ENCODE measurements at places on chromosomes 12 and 14. TPM values are rescaled to one million over a fixed set of nuclear protein-coding genes. Genes with fewer than 3 reads are reported as not detected.

Gene FOXA1
- not detected for total RNA-seq

DNA sequence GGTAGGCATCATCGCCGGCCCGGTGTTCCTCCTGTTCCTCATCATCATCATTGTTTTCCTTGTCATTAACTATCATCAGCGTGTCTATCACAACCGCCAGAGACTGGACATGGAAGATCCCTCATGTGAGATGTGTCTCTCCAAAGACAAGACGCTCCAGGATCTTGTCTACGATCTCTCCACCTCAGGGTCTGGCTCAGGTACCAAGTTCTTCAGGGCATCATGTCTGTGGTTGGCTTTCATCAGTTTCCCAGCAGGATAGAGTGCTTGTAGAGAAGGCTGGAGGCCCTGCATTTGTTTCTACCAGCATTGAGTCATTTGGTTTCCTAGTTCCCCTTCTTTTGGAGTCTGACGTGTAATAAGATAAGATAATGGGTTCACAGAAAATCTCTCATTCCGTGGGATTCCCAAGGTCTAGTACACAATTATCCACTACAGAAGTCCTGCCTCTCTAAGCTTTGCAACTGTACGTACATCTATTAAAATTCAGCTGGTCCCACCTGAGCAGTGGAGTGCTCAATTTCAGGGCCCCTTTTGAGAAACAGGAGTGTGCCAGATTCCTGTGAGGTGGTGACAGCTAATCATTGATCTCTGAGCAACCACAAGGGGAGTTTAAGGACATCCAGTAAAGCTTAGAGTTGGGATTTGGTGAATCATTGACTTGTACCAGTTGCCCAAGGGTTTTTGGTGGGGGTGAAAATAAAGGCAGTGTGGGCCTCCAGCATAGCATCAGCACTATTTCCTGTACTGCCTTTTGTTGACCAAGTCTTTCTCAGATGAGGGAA lies 25.1 kb downstream of the ACVR1B start:
- DNase-seq = no peak

- DNase-seq = no peak
These were observed 119.8 kb upstream of the CPM start for GRCh38 chr12:69052613-69053408.

Gene ERGIC2
- 29.4 TPM for total RNA-seq

DNA sequence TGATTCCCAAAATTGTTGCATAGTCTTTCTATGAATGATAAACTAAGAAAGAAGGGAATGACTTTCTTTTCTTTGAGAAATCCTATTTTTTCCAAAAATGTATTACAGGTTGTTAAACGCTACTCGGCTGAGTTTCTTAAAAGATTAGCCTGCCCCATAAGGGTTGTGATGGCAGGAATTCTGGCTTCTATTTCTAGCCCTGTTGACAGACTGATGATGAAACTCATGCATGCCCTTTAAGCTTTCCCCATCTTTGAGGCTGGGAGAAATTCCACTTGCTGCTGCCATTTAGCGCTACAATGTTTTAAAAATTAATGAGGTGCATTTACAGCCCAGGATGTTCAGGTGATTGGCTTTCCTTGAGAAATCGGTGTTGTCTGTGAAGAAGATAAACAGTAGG lies 33.2 kb upstream of the RASSF3 start:
- no peak for DNase-seq

DNA sequence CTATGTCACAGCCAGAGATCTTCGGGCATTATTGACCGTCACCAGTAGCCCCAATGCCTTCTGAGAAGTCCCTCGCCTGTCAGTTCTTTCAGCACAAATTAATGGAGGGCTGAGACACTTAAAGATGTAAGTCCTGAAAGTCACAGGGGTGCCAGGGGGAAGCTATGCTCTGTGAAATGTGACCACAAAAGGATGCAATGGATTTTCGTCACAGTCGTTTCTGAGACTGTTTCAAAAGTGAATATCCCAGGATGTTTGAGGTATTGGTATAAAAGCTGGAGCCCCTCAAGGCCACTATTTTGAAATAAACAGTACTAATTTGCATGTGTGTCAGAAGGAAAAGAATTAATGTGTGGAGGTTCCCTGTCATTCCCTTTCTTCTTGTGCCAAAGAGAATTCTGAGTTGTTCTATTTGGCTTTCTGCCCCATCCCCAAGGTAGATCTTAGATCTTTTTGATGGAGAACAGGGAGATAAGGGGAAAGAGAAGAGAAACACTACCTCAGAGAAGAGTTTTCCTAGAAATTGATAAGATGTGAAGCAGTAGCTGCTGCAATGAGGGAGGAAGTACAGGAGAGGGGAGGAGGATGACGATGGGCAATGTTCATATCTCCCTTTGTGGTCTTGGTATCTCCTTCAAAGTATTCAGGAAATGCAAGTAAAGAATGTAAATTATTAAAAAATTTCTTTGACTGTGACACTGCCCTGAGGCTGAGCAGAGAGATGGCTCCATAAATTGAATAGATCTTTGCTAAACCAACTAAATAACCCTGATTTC lies 101.8 kb upstream of the NAP1L1 start:
- no peak for DNase-seq

DNA sequence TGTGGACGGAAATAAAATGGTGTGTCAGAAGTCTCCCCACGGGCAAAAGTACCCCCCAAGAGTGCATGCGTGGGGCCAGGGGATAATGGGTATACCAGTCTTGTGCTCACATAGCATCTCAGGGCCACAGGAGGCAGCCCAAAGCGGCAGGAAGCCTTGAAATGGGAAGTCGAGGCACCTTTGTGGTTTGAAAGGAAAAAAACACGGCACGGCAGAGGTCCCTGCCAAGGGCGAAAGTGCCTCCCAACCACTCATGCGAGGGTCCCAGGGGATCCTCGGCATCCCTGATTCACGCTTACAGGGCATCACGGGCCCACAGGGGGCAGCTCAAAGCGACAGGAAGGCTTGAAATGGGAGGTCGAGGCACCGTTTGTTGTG lies 583.2 kb downstream of the ALG10 start:
- DNase-seq = no peak

Gene NANOG
- not detected for total RNA-seq

DNA sequence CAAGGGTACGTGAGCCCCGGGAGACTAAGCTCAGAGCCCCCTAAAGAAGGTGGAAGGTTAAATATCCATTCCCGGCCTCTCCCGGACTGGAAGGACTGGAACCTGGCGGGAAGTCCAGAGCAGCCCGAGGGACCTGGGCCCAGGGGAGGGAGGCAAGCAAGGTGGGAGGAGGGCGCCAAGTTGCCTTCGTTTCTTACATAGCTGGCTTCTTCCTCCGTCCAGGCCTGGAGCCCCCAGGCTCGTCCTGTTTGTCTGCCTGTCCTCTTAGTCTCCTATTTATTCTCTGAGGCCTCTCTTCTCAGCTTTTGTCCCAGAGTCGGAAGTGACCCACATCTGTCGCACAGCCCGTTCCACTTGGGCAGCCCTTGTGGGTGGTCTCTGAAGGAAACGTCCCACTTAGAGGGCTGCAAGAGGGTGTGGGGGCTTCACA lies 745 bp downstream of the PCK2 start:
- peak; percentile 11 for DNase-seq

GRCh38 chr14:92199763-92200162 lies 78.0 kb downstream of the CPSF2 start:
- no peak for DNase-seq

Gene SERPINA10
- total RNA-seq = not detected

Gene CACNA2D4
- total RNA-seq = 11.3 TPM

DNA sequence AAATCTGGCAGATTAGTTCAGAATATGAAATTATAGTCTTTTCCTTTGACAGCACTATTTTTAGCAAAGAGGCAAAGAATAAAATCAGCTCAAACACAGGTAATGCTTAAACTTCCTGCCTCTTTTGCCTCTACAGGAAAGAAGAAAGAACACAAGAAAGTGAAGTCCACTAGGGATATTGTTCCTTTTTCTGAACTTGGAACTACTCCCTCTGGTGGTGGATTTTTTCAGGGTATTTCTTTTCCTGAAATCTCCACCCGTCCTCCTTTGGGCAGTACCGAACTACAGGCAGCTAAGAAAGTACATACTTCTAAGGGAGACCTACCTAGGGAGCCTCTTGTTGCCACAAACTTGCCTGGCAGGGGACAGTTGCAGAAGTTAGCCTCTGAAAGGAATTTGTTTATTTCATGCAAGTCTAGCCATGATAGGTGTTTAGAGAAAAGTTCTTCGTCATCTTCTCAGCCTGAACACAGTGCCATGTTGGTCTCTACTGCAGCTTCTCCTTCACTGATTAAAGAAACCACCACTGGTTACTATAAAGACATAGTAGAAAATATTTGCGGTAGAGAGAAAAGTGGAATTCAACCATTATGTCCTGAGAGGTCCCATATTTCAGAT lies 17.4 kb downstream of the TMPO start:
- peak; percentile 72 for DNase-seq

- DNase-seq = no peak
These were observed 791.7 kb downstream of the AACS start for GRCh38 chr12:125856896-125857295.

DNA sequence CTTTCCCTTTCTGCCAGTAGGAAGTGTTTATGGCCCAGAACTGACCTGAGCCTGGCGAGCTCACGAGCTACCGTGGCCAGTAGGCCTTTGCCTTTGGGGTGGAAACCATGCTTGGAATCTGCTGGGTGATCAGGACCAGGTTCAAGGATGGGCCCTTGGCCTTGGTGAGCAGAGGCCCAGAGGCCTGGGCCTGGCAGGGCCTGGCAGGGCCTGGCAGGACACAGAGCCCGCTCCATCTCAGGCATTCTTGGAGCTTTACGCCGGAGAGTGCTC lies 184.8 kb upstream of the RTL1 start:
- DNase-seq = peak; percentile 19

- no peak for DNase-seq
These were observed 24.6 kb upstream of the SERPINA1 start for GRCh38 chr14:94412671-94413638.

DNA sequence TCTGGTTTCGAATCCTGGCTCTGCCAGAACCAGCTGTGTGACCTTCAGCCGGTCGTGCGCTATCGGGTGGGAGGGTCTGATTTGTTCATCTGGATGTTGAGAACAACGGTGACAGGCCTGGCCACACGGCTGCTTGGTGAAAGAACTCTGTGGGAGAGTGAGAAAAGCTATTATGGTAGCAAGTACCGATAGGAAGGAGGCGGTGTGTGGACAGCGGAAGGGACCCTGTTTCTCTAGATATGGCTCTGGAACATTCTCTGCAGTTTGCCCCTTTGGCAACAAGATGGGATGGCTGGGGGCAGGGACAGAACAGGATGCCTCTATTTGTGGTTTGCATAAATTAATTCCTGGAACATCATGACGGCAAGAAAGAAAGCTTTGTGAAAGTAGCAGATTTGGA lies 347.3 kb downstream of the AACS start:
- no peak for DNase-seq

Gene KRAS
- 48.7 TPM for total RNA-seq

GRCh38 chr12:34606749-34607519 lies 584.6 kb downstream of the ALG10 start:
- DNase-seq = no peak

Gene OR11G2
- not detected for total RNA-seq

DNA sequence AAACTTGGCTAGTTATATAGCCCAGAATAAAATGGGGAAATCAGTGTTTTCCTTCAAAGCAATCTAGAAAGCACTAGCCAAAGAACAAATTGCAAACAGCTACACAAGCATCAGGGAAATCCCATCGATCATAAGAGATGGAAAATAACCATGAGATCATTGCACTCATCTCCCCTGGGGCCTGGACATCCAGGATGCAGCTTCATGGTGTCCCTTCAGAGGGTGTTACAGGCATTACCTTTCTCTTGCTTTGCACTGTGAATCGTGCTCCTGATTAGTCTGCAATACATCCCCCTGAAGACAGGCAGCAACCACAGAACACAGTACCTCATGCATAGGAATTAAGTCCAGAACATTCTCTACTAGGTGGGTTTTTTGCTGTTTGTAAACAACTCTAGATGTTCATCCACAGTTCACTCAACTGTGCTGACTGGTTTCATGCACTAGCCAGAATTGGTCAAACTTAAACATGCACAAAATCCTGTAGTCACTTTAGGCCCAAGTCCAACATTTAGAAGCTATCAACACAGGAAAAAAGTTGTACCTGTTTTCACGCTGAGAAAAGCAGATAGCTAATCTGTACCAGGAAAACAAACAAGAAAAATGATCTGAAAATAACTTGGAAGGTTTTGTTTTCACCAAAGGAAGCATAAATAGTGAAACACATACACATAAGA lies 120.1 kb downstream of the ZFP36L1 start:
- DNase-seq = no peak

- DNase-seq = peak; percentile 76
These were observed 1.3 kb downstream of the ARHGEF40 start for GRCh38 chr14:21071225-21072030.

Gene LGALS3
- 11.7 TPM for total RNA-seq

- DNase-seq = no peak
These were observed 44.1 kb upstream of the JDP2 start for GRCh38 chr14:75383721-75384120.

- no peak for DNase-seq
These were observed 502.2 kb upstream of the RPL10L start for GRCh38 chr14:47153746-47154145.

DNA sequence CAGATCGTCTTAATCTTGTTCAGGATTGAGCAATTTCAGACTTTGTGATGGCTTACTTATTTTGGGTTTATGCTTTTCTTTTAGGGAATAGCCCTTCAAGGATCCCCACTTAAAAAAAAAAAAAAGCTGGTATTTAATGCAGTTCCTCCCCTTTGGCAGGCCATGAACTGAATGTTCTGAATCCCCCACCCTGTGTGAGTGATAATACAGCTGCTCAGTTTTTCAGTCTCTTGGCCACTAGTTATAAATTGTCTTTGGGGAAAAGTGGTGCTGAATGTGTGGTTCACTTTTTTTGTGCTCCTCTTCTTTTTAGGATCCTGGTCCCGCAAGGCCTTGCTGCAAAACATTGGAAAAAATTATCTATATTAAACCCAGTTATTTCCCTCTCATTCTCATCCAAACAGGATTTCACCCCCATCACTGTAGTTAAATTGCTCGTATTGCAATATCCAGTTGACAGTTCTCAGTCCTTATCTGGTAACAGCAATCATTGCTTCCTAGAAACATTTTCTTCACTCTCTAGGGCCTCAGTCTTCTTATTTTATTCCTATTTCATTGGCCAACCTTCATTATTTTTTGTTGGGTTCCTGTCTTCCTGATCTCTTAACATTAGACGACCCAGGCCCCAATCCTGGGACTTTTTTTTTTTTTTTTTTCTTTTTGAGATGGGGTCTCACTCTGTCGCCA lies 73.1 kb upstream of the PAWR start:
- DNase-seq = no peak

DNA sequence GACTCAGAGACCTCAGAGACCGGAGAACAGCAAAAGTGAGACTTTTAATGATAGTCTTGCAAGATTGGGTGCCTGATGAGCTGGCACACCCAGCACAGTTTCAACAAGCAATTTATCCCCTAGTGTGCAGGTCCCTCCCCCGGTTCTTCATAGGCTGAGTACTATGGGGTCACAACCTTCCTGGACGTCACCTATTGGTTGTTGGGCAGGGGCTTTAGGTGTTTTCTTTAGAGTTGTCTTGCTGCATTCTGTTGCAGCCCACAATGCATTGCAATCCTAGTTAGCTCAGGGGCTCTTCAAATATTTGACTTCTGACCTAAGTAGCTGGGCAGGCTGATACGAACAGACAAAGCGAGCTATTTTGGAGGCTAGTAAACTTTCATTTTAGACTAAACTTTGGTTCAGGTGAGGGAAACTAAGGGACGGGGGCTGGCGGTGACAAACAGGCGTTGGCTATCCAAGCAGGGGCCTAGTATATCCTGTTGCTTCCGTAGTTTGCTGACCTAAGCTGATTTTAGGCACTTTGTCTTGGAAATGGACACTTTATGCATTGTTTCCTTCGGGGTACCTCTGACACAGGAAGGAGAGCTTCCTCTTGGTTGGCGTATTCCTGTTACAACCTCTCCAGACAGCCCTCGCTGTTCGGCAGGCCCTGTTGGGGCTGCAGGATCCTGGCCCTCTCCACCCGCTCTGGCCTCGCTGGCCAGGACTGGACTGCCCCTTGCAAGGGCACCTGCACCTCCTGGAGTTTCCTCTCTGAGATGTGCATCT lies 14.1 kb downstream of the SIVA1 start:
- DNase-seq = no peak

Data from CD4-positive, alpha-beta T cell (primary cell).